ENCODE measurements at places on chromosomes 5 and 9.

DNA sequence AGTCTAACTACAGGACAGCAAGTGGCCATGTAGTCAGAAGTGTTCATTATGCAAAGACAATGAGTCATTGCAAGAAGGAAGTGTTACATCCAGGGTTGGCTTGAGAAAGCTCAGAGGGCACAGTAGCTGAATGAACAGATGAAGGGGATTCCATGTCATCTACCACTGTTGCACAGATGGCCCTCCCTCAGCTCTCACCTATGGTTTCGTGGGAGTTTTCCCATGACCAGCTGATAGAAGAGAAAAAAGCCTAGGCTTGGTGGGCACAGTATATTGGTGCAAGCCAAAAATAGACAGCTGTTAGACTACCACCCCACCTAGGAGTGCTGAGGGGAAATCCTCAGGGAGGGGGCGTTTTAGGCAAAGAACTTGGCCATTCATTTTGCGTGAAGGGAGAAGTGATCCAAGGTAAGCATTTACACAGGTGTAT is 217.0 kb downstream of the DMRT2 start:
- DNase-seq = no peak

- DNase-seq = no peak
These were observed 189.8 kb upstream of the SH3GL2 start for GRCh38 chr9:17389026-17389425.

DNA sequence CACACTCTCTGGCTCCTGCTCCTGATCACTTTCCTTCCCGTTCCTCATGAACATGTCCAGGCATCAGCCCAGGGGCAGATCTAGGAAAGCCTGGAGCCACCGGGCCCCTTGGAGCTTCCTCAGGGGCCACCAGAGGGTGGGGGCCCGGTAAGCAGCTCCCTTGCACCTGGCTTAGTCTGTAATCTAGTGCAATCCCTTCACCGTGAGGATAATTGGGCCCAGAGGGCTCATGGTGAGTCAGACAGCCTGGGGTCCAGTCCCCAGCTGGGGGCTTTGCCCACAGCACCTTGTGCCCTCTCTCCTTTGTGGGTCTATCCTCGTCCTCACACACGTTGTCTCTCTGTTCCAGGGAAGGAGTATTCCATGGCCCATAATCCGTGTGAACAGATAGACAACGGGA is 10.4 kb upstream of the ALDH1B1 start:
- DNase-seq = no peak

DNA sequence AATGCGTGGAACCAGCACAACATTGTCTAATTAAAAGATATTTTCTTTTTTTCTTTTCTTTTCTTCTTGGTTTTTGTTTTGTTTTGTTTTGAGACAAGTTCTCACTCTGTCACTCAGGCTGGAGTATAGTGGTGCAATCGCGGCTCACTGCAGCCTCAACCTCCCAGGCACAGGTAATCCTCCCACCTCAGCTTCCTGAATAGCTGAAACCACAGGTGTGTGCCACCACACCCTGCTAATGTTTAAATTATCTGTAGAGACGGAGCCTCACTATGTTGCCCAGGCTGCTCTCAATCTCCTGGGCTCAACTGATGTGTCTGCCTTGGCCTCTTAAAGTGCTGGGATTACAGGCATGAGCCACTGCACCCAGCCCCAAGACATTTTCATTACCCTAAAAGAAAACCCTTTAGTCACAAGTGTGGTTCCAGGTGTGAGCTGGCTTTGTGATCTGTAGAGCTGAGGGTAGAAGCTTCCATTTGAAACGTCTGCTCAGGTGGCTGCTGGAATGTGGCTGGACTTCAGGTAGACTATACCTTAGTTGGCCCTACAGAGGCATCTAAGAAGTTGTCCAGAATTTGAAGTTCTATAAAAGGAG is 19.1 kb upstream of the NEK6 start:
- DNase-seq = peak; percentile 9

GRCh38 chr5:122581629-122582028 is 193.3 kb upstream of the SNX2 start:
- no peak for DNase-seq

- no peak for DNase-seq
These were observed 1.7 kb downstream of the TRAF1 start for GRCh38 chr9:120924698-120925534.

DNA sequence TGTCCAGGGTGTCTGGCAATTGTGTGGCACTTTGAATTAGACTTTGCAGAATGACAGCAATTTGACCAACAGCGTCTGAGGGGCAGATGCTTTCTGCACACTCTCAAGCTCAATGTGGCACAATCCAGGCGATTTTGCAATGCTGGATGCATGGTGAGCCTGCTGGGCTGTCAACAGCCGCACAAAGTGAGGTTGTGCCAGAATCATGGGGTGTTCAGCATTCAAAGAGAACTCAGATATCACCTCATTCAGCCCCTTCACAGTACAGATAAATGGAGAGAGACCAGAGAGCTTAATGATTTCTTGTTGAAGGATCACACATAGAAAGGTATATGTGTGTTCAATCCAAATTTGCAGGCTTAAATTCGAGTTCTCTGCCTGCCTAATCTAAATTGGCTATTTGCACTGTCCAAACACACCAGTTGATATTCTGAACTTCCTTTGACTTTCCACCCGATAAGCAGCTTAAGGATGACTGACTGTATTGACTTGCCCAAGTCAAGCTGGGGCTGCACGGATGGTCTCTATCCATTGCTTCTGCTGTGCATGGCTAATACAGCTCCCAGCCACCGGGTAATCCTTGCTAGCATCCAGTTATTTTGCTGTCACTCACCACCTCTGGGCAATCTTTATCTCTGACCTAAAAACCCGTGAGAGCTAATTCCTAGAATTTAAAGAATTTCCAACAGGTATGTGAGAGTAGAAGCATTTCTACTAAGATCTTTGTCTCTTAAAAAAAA is 157.9 kb upstream of the TAS2R1 start:
- DNase-seq = no peak

DNA sequence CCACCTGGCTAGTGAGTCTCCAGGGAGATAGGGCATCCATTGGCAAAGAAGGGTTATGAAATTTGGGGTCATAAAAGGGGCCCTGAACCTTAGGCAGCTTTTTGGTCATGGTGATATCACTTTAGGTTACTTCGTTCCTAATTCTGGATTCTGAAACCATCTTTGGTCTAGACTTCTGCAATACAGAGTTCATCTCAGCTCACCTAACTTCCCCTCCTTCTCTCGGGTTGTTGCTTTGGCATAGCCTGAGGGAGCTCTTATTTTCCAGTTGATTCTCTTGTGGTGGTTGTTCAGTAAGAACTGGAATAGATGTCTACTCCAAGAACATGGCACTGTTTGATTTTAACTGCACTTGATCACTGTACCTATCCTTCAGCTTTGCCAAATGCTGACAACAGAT is 148.9 kb upstream of the RUSC2 start:
- no peak for DNase-seq

DNA sequence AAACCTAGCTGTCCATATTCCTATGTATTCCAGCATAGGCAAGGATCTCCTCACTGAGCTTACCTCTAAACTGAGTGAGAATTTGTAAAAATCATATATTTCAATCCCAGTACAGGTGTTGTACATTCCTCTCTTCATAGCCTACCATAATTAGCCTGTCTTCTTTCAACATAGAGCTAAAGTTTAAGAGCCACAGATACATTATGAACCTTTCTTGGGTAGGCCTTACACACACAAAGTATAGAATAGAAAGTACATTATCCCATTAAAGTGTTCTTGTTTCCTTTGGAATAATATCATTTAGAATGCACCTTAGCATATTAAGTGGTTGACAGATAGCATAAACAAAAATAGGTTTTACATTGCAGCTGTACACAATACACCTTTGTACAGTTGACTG is 282.1 kb upstream of the TMEM161B start:
- DNase-seq = no peak

DNA sequence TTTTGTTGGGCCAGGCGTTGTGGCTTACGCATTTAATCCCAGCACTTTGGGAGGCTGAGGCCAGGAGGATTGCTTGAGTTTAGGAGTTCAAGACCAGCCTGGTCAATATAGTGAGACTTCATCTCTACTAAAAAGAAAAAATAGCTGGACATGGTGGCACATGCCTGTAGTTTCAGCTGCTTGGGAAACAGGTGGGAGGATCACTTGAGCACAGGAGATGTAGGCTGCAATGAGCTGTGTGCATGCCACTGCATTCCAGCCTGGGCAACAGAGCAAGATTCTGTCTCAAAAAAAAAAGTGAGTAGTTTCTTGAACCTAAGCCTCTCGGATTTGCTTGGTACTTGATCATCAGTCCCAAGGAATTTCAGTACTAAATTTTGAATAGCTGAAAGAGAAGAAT is 26.9 kb downstream of the G3BP1 start:
- DNase-seq = no peak

DNA sequence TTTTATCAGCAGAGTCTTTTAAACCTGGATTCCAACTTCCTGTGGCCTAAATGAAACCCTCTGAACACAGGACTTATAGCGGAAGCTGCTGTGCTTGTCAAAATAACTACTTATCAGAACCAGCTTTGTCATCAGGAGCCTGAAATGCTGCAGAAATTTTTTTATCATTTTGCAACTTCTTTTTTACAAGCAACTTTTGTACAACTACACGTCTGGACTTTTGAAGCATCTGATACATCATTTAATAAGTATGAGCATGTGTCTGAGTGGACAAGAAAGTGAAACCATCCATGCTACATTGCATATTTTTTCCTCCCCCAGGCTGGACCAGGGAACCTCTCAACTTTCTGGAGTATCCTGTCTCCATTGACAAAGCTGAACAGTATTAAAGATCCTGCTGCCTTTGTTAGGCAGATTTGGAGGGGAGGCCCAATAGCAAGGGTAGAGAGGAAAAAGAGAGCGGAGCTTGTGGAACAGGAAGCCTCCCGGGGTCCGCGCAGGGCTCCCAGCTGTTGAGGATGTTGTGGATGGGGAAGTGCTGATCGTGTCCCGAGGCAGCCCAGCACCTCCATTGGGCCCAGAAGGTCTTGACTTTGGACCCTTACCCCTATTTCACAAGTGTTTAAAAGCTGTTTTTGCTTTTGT is 196.6 kb downstream of the MSX2 start:
- DNase-seq = no peak

DNA sequence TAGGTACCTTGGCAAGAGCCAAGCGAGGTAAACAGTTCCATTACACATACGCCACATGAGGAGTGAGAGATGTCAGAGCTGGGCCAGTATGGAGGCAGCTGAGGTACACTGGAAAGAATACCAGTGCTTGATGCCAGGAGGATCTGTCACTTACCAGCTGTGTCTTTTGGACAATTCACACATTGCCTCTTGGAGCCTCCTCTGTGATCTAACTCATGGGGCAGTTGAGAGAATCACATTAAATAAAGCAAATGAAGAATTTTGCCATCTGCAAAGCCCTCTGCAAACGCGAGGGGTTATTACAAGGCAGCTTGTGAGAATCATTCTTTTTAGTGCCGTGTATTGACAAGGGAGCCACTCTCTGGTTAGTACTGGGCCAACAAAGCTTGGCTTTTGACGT is 429.7 kb upstream of the KLF4 start:
- DNase-seq = no peak

DNA sequence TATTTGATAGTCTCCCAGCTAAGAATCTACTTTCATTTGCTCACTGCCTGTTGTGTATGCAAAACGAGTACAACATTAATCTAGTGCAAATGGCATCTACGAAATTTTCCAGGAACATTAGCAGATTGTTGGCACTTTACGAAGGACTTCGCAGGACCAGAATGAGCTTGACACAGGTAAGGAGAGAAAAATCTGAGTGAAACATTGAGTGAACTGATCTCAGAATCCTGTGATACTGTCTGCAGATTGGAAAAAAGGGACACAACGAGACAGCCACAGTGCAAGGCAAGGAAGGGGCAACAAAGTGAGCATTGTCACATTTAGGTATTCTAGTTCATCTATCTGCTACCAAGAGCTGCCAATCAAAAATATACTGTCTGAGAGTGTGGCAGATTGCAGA is 350.5 kb downstream of the ZNF608 start:
- no peak for DNase-seq

GRCh38 chr5:171629628-171630349 is 155.8 kb upstream of the SMIM23 start:
- no peak for DNase-seq

- no peak for DNase-seq
These were observed 36.9 kb upstream of the MED27 start for GRCh38 chr9:132116583-132116982.

GRCh38 chr9:21506626-21507482 is 24.7 kb upstream of the IFNE start:
- DNase-seq = no peak

GRCh38 chr5:73344835-73345234 is 103.7 kb downstream of the FOXD1 start:
- DNase-seq = no peak

Data from suprapubic skin (tissue), 4 donors.